Placental epithelial cell (primary cell): ENCODE measurements at places on chromosomes 5 and 9. TPM values are rescaled to one million over a fixed set of nuclear protein-coding genes. Genes with fewer than 3 reads are reported as not detected.

The NXNL2 gene
- total RNA-seq = 1.2 and 2.4 TPM in 2 replicates

The PDE6A gene
- 0.11 TPM in 1 of 2 replicates, not detected in the other for total RNA-seq

The WNT8A gene
- total RNA-seq = not detected in 2 replicates

The ZDHHC11 gene
- total RNA-seq = 2.4 and 5.1 TPM in 2 replicates

The PCDH1 gene
- total RNA-seq = 6.3 and 25.9 TPM in 2 replicates

The OTP gene
- total RNA-seq = not detected in 2 replicates

The OR1J2 gene
- not detected in 2 replicates for total RNA-seq

The S1PR3 gene
- 69.3 and 126 TPM in 2 replicates for total RNA-seq

The SEMA6A gene
- total RNA-seq = under 0.01 and 0.39 TPM in 2 replicates
